Activated T-helper 2 cell treated with anti-CD3 and anti-CD28 coated beads, Interferon-gamma antibody, Interleukin-2, Interleukin-4, amounts not matched to agents 10 μg/mL and 5 μg/mL and 100 μg/mL, durations not matched to agents 14 hours and 24 hours and 36 hours (primary cell): ENCODE measurements at places on chromosomes 1 and 21. TPM values are rescaled to one million over a fixed set of nuclear protein-coding genes. Genes with fewer than 3 reads are reported as not detected.

GRCh38 chr1:147579532-147579931 is 38.2 kb downstream of the BCL9 start:
- DNase-seq, result no peak

DNA sequence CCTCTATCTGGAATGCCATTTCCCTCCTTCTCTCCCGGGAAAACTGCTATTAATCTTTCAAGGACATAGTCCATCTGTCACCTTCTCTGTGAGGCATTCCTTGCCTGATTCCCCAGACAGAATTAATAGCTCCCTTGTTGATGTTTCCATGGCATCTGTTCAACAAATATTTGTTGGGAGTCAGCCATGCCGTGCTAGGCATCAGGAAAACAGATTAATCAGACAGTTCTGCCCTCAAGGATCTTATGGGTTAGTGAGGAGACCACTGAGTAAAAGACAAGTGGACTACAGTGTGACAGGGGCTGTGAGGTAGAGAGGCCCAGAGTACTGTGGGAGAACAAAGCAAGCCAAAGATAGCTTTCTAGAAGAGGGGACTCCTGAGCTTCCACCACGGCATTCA is 11.4 kb upstream of the MAGOH start:
- DNase-seq, result no peak

Gene FBXO2
- total RNA-seq, result 0.41 and 0.48 TPM in 2 replicates

GRCh38 chr1:76876655-76877395 is 9.5 kb downstream of the ST6GALNAC5 start:
- no peak for DNase-seq

DNA sequence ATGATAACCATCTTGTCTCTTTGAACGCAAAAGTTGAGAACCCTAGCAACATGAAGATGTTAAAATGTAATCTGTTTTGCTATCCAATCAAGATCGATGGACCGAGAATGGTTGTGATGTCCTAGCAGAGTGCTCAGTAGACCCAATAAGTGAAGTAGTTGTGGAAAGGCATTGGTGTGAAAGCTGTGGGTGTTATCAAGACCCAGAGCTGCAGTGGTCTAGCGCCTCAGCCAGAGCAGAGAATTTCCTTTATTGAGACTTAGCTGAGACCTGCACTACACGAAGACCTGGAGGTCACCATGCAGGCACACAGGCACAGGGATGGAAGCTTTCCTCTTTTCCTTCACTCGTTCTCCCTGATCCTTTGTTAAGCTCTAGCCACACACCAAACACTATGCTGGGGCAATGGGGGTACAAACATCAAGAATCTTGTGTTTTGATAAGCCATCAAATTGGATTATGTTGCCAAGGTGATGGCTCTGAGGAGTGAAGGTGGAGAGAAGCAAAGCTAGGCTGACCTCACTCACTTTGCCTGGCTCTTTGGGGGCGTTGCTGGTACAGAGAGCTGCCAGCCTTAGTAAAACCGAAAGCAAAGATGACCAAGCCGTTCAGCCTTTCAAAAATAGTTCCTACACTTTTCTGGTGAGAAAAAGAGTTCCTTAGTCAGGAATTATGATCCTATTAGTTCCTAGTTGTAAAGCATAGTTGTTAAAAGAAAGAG is 24.1 kb downstream of the METTL13 start:
- no peak for DNase-seq

Gene IGSF9
- total RNA-seq, result not detected in 2 replicates

DNA sequence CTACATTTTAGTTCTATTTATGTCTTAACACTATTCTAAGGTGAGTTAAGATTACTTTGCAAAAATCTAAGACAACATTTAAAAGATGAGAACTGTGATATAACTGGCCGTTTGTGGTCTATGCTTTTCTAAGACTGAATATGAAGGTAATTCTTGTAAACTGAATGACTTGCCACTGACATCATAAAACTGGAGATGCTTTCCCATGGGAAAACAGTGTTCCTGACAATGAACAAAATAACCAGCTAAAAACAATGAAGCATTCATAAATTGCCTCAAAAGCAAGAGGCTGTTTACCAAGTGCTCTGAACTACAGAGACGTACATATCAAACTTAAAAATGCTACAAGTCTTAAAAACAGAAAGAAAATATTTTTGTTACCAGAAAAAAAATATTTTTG is 54.7 kb downstream of the APP start:
- DNase-seq, result no peak

DNA sequence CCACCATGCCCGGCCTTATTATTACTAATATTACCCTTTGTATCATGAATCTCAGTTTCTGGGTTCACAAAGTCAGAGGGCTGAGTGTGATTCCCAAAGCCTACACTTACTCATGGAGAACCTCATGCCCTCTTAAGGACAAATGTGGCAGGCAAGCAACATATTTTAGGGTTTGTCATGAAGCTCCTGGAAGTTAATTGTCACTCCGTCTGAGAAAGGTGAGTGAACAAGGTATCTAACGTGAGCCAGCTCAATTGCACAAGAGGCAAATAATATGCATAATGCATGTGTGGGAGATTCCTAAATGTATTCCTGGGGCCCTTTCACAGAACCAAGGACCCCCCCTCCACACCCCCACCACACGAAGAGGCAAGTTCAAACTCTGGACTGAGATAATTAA is 10.1 kb upstream of the TIAM1 start:
- no peak for DNase-seq

Gene DDR2
- total RNA-seq, result 0.80 and 1.1 TPM in 2 replicates

Gene SYPL2
- total RNA-seq, result 0.11 TPM in 1 of 2 replicates, not detected in the other

- DNase-seq, result no peak
These were observed 27.1 kb upstream of the RERE start for GRCh38 chr1:8844501-8845006.

- no peak for DNase-seq
These were observed 70.6 kb downstream of the SKI start for GRCh38 chr1:2298685-2299084.

Gene AIM2
- 101 and 109 TPM in 2 replicates for total RNA-seq

- no peak for DNase-seq
These were observed 4.5 kb downstream of the EPHX1 start for GRCh38 chr1:225814381-225814780.

- no peak for DNase-seq
These were observed 52.2 kb downstream of the TRAF5 start for GRCh38 chr1:211378844-211379243.

DNA sequence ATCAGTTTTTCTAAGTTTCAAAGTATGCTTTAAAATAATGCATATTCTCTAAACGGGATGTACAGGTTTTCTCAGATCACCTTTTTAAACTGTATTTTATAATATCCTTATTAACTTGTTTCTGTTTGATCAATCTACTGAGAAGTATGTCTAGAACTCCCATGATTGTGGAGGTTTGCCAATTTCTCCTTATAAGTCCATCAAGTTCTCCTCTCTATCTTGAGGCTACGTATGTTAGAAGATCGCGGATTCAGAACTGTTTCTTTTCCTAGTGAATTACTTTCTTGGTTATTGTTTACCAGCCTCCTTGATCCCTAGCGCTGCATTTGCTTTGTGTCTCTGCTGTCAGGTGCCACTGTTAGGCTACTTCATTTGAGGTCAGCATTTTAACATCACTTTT is 89.2 kb downstream of the NPHP4 start:
- DNase-seq, result no peak

Gene CCDC27
- 0.07 TPM in 1 of 2 replicates, not detected in the other for total RNA-seq

Gene COL6A1
- total RNA-seq, result 0.23 and 0.37 TPM in 2 replicates

- no peak for DNase-seq
These were observed 37.9 kb downstream of the TGFB2 start for GRCh38 chr1:218383051-218383450.

GRCh38 chr1:64031236-64031635 is 172.2 kb upstream of the UBE2U start:
- no peak for DNase-seq

Gene OR2L13
- total RNA-seq, result not detected in 2 replicates

Gene KIRREL1
- total RNA-seq, result not detected in 2 replicates

GRCh38 chr1:208248307-208248801 is 4.2 kb upstream of the PLXNA2 start:
- no peak for DNase-seq

Gene FCGR3A
- not detected in 2 replicates for total RNA-seq
